ENCODE measurements at places on chromosomes 3 and 15. TPM values are rescaled to one million over a fixed set of nuclear protein-coding genes. Genes with fewer than 3 reads are reported as not detected.

DNA sequence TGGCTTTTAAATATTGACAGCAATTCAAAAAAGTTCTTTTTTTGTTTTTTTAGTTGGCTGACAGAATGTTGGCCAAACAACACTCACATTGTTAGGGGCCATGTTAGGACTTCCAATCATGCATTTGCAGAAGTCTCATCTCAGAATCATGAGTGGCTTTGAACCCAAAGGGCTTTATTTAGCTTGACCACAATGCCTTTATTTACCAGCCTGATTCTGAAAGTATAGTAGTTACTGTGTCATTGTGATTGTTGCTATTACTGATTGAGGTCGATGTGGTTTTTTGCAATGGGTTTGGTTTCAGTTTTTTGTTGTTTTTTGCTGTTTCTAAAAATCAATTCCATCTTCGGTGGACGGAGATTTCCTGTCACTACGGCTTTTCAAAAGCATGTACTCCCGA lies 7.2 kb downstream of the GLDN start:
- DNase-seq = no peak

DOCK3 gene
- total RNA-seq = 3.4 TPM

DNA sequence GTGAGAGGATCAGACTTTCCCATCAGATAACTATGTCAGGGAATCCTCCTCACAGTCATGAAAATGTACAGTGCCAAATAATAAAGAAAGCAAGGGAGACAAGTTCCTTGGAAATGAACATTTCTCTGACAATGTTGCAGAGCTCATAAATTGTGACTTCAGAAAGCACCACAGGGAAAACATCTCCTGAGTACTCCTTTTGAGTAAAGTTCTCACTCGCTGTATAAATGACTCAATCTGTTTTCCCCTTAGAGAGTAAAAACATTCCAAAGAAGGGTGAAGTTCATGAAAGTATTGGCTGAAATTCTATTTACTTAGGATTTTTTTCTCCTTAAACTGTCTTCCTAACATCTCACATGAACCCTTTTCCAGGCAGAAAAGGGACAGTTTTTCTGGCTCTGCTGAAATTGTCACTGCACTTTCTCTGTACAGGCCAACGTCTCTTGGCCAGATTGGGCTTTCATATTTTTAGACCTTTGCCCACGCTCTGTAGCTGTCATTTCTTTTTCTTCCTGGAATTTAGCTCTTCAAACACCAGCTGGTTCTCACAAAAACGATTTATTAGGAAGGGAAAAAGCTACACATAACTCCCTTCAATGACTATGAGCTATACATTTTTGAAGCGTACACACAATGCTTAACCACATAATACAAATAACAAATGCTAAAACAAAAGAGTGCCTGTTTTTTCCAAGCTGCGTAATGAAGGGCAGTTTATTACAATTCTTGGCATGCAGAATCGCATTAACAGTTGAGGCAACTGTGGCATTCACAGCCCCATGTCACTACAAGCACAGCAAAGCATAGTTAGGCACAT lies 216.1 kb downstream of the ATP8B4 start:
- DNase-seq = no peak

- DNase-seq = no peak
These were observed 98.7 kb upstream of the STRIT1 start for GRCh38 chr3:155392138-155392537.

DNA sequence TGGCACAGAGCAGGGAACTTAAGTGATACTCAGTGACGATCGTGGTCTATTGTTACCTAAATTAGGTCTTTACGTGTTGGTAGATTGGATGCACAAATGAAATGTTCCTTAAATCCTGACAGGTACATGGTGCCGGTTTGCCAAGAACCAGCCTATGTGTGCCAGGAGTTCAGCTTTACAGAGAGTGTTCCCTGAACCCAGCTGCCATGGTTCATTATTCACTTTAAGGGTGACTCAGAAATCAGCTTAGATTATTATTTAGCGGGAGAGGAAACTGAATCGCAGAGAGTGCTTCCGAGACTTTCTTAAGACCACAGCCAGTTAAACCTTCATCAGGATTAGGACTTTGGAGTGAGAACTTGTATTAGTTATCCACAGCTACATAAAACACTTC lies 21.5 kb downstream of the FAM43A start:
- DNase-seq = no peak

GRCh38 chr15:56042031-56042430 lies 48.6 kb upstream of the NEDD4 start:
- no peak for DNase-seq

DNA sequence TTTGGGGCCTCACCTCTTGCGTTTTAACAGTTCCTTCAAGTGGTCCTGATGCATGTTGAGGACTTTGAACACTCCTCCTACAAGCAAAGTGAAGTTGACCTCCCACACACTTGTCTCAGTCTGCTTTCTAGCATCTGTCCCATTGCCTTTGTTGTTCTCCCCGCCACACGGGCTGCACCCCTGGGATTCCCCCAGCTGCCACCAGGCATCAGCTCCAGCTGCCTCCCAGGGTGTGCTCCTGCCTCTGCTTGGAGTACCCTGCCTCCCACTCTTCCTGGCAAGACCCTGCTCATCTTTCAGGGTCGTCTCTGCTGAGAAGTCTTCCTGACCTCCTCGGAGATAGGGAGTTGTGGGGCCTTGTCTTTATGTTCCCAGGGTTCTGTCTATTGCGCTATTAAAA lies 52.2 kb downstream of the IGF1R start:
- no peak for DNase-seq

GRCh38 chr15:68817304-68818065 lies 3.2 kb downstream of the ANP32A start:
- DNase-seq = peak; percentile 83

DNA sequence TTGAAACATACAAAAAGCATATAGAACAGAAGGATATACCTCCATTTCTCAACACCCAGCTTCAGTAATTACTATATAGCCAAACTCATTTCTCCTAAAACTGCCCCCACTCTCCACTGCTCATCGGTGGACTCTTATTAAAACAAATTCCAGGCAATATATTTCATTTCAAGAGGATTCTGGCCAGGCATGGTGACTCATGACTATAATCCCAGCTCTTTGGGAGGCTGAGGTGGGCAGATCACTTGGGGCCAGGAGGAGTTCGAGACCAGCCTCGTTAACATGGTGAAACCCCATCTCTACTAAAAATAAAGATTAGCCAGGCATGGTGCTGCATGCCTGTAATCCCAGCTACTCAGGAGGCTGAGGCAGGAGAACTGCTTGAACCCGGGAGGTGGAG lies 40.9 kb downstream of the SNX4 start:
- DNase-seq = no peak

- peak; percentile 52 for DNase-seq
These were observed 1.5 kb downstream of the SATB1 start for GRCh38 chr3:18423401-18424212.

DNA sequence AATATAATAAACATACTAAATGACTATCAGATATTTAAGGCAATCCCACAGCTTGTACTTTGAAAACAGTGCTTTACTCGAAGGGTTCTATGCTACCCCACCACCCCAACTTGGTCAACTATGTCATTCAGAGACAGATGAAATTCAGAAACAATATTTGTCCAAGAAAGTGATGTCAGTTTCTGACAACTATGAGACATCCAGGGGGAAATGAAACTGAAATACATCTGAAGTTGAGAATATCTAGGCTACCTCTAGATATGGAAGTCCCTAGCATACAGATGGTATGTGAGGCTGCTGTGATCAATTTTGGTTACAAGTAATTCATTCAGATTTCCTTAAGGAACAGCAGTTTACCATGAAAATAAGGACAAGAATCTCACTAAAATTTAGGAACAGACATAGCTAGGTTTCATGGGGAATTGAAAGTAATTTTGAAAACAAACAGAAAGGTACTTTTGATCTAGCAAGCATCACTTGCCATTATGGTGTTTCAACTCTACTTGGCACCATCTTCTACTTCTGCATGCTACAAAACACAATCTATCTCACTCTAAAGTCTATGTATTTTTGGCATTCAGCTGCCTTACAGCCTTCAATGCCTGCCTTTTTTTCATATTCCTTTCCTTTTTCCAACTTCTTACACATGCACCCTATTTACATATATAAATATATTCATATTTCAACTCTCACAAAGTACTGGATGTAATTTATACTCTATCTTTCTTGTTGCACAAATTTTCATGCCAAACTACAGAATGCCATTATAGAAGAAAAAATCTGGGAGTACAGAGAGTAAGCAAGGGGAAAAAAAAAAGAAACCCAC lies 21.7 kb downstream of the ATG3 start:
- DNase-seq = no peak

- no peak for DNase-seq
These were observed 474.8 kb upstream of the CNTN4 start for GRCh38 chr3:1623896-1624295.

DNA sequence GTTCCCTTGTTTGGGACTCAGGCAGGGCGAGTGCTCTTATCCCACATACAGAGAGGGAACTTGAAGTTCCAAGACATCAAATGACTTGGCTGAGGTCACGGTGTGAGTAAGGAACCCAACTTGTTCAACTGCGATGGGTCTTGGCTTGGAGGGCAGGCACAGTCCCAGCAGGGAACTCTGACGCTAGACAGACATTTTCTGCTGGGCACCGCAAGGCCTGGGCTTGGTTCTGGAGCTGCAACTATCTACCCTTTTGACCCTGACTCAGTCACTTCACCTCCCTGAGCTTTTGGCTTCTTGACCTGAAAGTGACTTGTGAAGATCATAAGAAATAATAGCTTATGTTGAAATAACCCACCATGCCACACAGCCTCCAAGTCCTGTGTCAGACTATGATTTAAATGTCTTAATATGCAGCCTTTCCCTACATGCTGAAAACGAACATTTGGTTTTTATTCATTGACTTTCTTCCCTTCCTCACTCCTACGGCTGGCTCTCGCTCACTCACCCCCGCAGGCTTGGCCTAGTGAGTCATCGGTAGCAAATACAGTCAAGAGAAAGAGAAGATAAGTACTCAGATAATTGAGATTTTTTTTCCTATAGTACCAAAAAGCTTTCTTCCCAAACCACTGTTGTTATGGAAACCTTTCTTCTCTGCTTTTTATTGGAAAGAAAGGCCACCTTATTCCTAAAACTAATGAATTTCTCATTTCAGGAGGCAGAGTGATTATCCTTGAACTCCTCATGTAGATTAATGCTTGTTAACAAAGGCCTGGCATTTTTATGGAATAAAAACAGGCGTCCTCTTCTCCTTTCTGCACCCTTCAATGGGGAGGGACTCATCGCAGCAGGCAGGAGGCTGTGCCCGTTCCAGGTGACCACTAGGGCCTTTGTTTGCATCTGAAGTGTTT lies 178.4 kb downstream of the ATP10A start:
- no peak for DNase-seq

- no peak for DNase-seq
These were observed 20.2 kb upstream of the UTS2B start for GRCh38 chr3:191350396-191351090.

GRCh38 chr3:23797491-23797890 lies 8.3 kb upstream of the UBE2E1 start:
- DNase-seq = no peak

GPR62 gene
- total RNA-seq = not detected

- DNase-seq = no peak
These were observed 346.2 kb downstream of the IGSF11 start for GRCh38 chr3:118688396-118688884.

DNA sequence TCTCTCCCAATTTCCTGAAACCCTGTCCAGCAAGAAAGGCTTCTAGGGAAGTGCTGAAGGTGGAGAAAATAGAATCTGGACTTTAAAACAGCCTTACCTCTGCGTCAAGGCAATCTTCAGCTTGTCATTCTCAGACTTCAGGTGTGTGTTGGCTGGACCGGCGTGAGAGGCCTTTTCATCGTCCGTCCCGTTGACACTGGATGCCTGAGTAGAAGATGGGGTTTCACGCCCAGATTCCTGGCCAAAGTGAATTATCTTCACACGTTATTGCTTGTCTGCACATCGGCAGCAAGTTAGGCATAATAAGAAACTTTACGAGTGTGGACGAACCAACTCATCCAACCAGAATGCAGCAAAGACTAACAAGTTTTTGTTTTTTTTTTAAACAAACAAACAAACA lies 49.5 kb downstream of the WHAMM start:
- DNase-seq = no peak

RTP1 gene
- not detected for total RNA-seq

GRCh38 chr15:40092979-40093869 lies 15.5 kb downstream of the BMF start:
- no peak for DNase-seq

DNA sequence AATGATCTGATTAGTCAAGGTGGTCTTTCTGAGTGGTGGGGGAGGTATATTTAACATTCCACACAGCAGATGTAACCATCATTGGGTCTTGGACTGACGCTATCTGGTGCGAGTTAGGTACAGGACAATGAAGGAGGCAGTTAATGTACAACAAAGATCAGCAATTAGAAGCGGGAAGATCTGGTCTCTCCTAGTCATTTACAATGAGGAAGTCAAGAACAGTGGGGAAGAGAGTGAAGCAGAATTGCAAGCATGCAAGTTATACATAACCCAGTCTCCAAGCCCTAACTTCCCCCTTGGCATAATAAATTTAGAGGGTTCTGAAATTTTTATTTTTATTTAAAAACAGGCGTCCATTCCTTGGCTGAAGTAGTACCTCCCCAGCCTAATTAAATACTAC lies 14.1 kb downstream of the GPD1L start:
- no peak for DNase-seq

- DNase-seq = no peak
These were observed 241.1 kb downstream of the RYR3 start for GRCh38 chr15:33551860-33552259.

DNA sequence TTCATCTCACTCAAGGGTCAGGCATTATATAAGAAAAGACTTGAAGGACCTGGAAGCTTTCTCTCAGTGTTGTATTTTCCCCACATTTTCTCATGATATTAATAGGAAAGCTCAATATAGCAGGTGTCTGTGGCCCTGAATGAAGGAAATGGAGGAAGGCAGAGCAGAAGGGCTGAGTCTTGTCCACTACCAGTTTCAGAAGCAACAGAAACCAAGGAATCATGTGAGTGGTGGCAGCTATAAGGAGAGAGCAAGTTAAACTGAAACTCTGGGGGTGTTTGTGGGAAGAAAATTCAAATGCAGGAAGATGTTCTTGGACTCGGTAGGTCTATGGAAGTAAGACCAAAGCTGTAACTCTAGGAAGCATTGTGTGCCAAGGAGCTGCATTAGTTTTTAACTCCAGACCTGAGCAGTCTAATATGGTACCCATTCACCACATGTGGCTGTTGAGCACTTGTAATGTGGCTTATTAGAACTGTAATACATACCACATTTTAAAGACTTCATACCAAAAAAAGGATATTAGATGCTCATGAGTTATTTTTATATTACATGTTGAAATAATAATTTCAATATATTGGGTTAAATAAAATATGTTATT lies 278.8 kb upstream of the GADL1 start:
- DNase-seq = no peak

DNA sequence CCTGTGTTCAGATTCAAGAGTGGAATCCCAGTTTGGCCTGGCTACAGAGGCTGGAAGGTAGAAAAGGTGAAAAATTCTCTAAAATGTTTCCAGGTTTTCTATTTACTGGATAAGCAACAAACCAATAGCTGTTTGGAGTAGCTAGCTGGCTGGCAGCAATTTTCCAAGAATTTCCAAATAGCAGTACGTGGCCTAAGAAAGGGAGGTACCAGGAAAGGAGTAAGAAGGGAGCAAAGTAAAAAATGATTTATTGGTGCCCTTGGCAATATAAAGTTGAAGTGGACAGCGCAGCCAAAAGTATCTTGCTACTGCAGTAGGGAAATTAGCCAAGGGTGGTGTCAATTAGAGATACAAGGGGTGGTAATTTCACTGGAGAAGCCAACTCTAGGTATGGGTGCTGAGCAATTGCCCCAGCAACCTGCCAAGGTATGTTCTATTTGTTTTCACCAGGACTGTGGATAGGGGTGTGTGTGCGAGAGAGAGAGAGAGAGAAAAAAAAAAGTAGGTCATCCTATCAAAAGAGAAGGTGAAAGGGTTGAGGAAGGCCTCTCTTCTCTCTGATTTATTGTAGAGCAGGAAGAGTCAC lies 40.8 kb upstream of the THBS1 start:
- DNase-seq = no peak
